Myometrial cell (primary cell): ENCODE measurements at places on chromosomes 5 and 9. TPM values are rescaled to one million over a fixed set of nuclear protein-coding genes. Genes with fewer than 3 reads are reported as not detected.

Gene ZNF300
- 3.2 and 5.7 TPM in 2 replicates for total RNA-seq

Gene NPR3
- 0.58 and 4.6 TPM in 2 replicates for total RNA-seq

Gene MBLAC2
- total RNA-seq, result 2.3 and 3.9 TPM in 2 replicates

Gene PCDHGB1
- 0.35 TPM in 1 of 2 replicates, not detected in the other for total RNA-seq

Gene PPP1R26
- total RNA-seq, result 8.9 and 11.0 TPM in 2 replicates

Gene ZDHHC11B
- total RNA-seq, result not detected in 2 replicates

Gene PCA3
- not detected in 2 replicates for total RNA-seq

Gene CCDC152
- total RNA-seq, result 1.4 TPM in 2 replicates
